ENCODE measurements at places on chromosomes 3 and 15.

DNA sequence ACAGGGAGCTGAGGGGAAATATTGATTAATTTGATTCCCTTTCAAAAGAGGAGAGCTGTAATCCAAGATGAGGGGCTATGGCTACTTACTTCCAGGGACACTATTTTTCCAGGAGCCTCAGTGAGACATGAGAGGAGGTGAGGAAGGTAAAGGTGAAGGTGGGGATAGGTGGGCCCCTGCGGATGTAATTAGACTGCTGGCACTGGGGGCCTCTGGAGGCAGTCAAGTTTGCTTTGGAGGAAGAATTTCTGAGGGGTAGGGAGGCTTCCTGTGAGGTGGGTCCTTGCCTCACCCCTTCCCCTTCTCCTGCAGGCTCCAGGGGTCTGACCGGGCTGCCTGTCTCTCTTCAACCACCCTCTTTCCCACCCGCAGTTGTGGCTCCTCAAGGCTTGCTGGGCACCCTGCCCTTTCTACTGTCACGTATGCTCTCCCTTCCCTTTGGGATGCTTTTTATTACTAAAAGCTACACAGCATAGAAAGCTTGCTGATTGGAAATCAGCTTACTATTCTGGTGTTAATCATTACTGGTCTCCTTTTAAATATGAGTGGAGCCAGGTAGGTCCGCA lies 22.5 kb downstream of the GASK1A start:
- DNase-seq = no peak

DNA sequence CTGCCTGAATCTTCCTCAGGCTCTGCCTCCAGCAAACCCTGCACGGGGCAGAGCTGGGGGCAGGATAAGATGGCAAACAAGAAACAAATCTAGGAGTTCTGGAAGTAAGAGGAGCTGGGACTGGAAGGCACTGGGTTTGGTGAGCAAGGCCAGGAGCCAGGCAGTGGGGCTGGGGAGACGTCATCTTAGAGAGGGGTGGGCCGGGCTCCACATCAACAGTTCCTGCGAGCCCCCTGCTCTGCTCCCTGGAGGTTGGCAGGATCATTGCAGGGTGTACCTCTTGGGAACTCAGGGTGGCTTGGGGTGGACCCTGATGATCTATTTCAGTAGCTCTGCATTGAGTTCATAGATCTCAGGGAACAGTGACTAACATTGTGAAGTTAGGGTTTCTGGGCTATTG lies 87.3 kb upstream of the PRR23E start:
- DNase-seq = no peak

DNA sequence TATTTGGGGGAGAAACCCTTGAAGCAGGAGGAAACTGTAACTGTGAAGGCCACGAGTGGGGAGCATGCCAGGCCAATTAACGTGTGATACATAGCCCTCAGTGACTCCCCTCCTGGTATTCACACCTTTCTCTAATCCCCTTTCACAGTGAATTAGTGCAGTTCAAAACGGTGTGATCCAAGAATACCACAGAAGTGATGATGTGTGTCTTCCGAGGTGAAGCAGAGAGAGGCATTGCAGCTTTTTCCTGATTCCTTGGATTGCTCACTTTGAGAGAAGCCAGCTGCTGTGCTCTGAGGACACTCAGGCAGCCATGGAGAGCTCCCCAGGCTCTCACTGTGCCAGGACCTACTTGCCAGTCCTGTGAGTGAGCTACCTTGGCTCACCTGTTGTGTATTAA lies 17.3 kb downstream of the NIPA2 start:
- no peak for DNase-seq

DNA sequence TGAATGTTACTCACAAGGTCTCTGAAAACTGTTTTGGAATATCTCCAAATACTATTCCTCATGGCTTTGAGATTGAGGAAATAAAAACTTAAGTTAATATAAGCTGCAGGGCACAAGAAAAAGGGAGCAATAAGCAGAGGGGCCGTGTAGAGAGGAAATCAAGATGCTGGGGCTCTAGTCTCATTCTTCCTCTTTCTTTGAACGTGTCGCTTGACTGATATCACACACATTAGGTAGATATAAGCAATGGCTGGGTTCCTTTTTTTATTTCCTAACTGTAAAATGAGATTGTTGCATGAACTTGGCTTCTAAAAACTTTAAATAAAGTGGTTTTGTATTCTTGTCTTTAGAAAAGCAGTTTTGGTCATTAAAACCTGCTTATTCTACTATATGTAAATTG lies 326.7 kb upstream of the ROPN1 start:
- no peak for DNase-seq

- DNase-seq = peak; percentile 88
Measured at GRCh38 chr15:59174835-59175831, 31.5 kb upstream of the LDHAL6B start.

DNA sequence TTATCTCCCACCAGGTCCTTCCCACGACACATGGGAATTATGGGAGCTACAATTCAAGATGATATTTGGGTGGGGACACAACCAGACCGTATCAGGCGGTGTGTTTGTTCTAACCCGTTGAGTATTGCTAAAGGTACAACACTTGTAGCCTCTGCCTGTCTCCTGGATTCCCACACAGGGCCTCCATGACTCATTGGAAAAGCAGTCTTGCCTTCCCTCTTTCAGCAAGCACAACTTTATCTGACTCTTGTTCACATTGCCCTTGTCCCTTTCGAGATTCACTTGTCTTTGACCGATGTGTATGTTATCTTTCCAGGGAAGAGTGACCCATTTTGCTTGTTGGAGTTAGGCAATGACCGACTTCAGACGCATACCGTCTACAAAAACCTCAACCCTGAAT lies 152.3 kb downstream of the MCTP2 start:
- DNase-seq = no peak

DNA sequence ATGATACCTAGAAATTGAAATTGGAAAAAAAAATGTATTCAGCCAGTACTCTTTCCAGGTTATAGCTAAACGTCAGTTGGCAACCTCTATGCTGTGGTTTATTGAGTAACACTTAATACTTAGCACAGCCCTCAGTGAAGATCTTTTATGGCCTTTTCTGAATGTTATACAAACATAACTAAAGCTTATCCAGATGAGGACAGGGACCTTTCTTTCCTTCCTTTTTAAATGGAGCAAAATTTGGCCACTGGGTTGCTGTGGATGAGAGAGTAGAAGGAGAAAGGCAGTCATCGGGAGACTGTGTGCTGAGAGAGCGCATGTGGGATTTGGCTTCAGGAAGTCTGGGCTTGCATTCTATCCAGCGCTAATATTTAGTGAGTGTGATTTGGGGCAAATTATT lies 36.1 kb downstream of the IGF1R start:
- DNase-seq = no peak

- DNase-seq = no peak
Measured at GRCh38 chr3:71028184-71028583, 555.3 kb downstream of the FOXP1 start.

GRCh38 chr3:153462545-153462944 lies 300.5 kb downstream of the RAP2B start:
- no peak for DNase-seq

DNA sequence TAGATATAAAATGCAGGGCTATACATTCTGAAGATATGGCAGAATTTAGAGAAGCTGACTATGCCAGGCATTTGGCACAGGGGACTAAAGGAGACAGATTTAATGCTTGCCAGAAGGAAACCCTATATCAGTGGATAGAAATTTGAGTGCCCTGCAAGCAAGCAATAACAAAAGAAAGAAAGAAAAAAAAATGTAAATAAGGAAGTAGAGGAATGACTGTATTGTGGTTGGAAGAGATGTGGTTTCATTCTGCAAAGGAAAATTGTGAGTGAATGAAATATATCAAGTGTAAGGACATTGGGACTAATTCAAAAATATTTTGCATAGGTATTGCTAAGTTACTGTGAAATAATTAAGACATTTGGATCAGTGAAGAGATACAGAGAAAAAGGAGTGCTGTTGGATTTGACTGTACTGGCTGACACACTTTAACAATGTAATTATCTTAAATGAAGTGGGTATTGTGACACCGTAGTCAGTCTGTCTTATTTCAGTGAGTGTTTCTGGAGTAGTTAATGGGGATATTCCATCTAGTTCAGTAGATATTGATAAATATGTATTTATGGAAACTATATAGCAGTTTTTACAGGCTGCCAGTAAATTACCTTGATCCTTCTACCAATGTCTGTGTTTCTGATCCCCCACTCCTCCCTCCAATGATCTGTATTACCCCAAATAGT lies 418.2 kb downstream of the CNTN4 start:
- DNase-seq = no peak

DNA sequence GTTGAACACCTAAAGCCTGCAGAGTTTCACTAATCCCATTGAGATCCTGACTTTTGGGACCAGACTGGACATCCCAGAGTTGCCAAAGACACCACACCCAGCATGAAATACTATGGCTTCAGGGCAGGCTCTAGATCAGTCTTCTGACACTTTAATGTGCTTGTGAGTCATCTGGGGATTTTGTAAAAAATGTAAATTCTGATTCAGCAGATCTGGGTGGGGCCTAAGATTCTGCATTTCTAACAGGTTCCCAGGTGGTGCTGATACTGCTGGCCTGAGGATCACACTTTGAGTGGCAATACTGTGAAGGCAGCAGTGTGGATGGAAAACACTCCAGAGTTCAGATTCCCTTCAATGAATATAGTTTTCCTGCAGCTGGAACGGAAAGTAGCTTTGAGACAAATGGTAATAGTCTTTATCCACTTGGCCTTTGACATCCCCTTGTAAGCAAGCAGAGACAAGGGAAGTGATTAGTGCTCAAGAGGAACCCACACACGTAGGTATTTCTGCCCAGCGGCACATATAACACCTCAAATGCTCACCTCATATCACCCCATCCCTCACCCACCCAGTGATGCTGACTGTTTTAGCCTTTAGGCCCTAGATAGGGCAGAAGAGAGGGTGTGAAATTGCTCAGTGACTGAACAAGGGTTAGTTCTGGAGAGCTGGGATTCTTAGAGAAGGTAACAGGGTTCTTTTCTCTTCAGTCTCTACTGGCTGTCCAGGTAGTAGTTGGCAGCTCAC lies 51.5 kb upstream of the GSK3B start:
- no peak for DNase-seq

- DNase-seq = no peak
Measured at GRCh38 chr15:41333026-41333562, 413 bp downstream of the NUSAP1 start.

GRCh38 chr15:82129761-82130160 lies 83.9 kb upstream of the MEX3B start:
- peak; percentile 82 for DNase-seq

DNA sequence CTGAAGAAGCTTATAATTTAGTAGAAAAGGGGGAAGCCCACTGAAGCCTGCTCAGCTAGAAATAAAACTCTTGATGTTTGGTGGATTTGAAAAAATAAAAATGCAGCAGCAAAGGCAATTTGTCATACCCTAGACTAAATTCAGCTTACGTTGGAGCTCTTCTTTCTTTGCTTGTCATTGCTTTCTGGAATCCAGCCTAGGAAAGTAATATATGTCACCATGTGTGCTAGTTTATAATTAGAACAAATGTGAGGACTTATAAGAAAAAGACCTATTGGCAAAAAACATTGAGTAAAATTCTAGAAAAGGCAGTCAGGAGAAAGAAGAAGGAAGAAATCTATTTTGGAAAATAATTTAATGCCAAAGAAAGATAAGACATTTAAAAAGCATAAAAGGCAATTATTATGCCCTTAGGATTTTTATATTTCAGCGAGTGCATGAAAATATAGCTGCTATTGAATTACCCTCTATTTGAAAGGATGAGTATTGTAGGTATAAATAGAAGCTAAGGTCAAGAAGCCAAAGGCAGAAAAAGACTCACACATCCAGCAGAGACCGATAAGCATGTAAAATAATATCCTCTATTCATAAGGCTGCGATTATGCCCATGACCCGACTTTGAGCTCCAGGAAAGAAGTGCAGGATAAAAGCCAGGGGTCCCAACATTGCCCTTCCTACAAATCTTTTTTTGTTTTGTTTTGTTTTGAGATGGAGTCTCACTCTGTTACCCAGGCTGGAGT lies 10.6 kb upstream of the BTBD1 start:
- no peak for DNase-seq

DNA sequence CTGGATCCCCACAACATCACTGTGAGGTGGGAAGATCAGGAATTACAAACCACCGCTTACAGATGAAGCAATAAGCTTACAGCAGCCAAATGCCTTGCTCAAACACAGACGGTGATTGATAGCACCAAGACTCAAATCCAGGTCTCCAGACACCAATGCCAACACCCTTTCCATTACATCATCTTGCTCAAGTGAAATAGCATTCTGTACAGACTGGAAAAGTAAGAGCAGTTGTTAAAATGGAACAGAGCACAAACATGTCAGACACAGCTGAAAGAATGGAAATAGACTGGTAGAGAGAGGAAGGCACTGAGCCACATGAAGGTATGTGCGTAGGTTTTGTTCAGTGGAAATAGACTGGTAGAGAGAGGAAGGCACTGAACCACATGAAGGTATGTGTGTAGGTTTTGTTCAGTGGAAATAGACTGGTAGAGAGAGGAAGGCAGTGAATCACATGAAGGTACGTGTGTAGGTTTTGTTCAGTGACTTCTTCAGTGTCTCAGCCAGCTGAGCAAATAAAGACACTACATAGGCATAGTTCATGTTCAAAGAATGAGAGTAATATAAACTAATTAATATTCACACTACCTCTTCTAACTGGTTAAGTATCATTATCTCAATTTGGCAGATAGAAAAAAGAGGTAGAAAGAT lies 15.6 kb downstream of the CLDN1 start:
- no peak for DNase-seq

DNA sequence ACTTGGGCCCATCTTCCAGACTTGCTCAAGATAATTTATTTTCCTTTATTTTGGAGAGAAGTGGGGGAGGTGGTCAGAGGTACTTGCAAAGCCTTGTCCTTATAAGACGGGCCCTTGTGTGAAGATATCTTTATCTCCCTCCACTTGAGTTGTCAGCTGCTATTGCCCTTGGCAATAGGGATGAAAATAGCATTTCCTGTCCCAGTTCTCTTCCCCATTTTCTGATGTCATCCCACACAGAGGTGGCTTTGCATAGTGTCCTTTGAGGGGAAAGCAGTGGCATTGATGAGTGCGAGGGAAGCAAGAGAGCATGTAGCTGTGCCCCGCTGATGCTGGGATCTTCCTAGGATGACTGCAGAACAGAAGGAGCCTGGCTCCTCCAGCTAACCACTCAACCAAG lies 41.9 kb upstream of the TUBGCP5 start:
- no peak for DNase-seq

DNA sequence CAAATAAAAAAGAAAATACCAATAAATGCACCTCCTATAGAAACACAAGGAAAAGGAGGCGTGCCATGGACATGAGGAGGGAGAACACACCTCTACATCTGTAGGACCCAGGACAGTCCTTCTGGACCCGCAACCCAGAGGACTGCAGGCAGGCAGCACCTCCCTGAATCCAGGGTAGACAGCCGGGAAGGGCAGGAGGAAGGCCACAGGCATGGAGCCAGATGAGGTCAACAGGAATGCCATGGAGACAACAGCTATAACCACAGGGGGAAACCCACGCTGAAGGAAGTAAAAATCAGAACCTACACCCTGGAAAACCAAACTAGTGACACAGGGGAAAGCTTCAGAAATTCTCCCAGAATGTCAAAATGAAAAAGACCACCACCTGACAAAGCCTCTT lies 248.8 kb upstream of the NSMCE3 start:
- no peak for DNase-seq

- DNase-seq = no peak
Measured at GRCh38 chr3:169668957-169669741, 5.6 kb upstream of the MECOM start.

GRCh38 chr15:31476866-31477265 lies 150.2 kb downstream of the KLF13 start:
- DNase-seq = no peak

- no peak for DNase-seq
Measured at GRCh38 chr3:148101061-148101460, 596.6 kb upstream of the AGTR1 start.

GRCh38 chr15:91182101-91182500 lies 82.0 kb downstream of the SV2B start:
- DNase-seq = no peak

Measured in AG04450 (cell line).